NCI-H510A treated with DMSO at 0.1 percent for 48 hours (cell line): ENCODE measurements at places on chromosomes 4 and X.

DNA sequence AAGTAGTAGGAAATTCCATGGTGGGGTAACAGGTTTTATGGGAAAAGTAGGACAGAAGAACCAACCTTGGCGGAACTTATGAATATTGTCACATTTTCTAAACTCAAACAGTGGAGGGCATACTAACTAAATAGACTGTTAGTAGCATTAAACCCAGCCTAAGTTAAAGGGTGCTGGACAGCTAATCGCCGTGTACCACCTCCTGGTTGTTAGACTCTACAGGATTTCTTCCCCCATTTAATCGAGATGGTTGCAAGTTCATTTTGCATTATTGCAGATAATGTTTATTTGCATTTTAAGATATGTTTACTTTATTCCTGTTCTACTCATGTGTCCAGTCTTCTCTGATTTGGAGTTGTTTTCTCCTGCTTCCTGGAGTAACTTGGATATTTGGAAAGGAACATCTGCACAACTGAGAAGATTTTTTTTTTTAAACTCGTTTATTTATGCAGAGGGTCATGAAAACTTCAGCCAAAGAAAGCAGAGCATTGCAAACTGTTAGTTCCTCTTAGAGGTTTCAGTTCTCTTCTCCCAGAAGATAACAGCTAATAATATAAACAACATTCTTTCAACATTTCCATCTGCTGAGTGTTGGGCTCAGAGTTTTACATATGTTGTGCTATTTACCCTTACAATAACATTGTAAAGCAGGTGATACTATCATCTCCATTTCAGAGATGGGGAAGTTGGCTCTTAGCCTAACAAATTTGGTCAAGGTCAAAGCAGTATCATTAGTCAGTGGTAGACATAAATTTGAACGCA lies 51.5 kb upstream of the TBC1D9 start:
- no peak for DNase-seq

GRCh38 chr4:114488301-114488982 lies 110.2 kb upstream of the UGT8 start:
- no peak for DNase-seq

DNA sequence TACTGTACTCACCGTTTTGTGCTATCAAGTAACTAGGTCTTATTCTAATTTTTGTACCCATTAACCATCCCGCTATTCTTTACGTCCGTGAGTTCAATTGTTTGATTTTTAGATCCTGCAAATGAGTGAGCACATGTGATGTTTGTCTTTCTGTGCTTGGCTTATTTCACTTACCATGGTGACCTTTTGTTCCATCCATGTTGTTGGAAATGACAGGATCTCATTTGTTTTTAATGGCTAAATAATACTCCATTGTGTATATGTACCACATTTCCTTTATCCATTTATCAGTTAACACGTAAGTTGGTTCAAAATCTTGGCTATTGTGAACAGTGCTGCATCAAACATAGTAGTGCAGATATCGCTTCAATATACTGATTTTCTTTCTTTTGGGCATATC lies 48.3 kb downstream of the USP9X start:
- DNase-seq: no peak

GRCh38 chrX:150502979-150503897 lies 65.2 kb upstream of the MTM1 start:
- no peak for DNase-seq

DNA sequence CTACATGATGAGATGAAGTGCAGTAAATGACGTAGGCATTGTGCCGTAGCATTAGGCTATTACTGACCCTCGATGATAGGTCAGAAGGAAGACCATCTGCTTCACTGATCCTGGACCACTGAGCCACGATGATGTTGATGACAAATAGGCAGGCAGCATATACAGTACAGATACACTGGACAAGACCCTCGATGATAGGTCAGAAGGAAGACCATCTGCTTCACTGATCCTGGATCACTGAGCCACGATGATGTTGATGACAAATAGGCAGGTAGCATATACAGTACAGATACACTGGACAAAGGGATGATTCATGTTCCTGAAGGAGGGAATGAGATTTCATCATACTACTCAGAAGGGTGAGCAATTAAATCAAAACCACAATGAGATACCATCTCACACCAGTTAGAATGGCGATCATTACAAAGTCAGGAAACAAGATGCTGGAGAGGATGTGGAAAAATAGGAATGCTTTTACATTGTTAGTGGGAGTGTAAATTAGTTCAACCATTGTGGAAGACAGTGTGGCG lies 50.9 kb downstream of the BEND4 start:
- DNase-seq: no peak

- no peak for DNase-seq
Observed at GRCh38 chr4:98976716-98977115, 18.8 kb upstream of the METAP1 start.

GRCh38 chrX:84336646-84337045 lies 148.6 kb upstream of the RPS6KA6 start:
- no peak for DNase-seq

GRCh38 chr4:131002132-131002531 lies 1906.2 kb downstream of the C4orf33 start:
- DNase-seq: no peak

DNA sequence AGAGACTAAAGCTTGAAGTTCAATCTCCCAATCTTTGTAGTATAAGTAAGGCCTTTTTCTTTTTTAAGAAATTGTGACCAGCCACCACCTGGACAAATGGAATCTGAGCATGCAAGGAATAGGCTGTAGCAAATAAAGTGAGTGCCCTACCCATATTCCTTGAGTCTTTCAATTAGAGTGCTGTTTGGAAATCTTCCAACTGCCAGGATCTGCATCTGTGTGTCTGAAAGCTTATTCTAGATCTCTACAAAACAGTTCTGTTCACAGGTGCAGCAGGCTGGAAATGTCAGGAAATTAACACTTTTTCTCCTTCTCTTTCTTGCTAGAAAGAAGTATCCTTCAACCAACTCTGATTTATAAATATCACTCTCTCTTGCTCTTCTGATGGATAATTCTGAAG lies 76.7 kb upstream of the NDST3 start:
- DNase-seq: no peak
